H9 (cell line): ENCODE measurements at places on chromosomes 3 and 15. TPM values are rescaled to one million over a fixed set of nuclear protein-coding genes. Genes with fewer than 3 reads are reported as not detected.

Gene CRABP1
- 93.0 and 93.1 TPM in 2 replicates for total RNA-seq

Gene NRROS
- 2.8 and 4.0 TPM in 2 replicates for total RNA-seq

- H3K27ac ChIP-seq: no peak overlapping the region
- H3K27me3 ChIP-seq: no peaks in the 10 kb centered on the region
- DNase-seq: no peak
- no peaks in the 10 kb centered on the region for H3K4me1 ChIP-seq
- H3K4me3 ChIP-seq: no peak overlapping the region; the same call in 2 of the 3 replicates
- H3K36me3 ChIP-seq: peaks cover 4% of the 10 kb centered on the region; the same call in 1 of the 2 replicates
These were observed 35.2 kb downstream of the ATR start for GRCh38 chr3:142543307-142543706.

GRCh38 chr3:108127301-108127988 lies 36.6 kb upstream of the CD47 start:
- DNase-seq: no peak
- H3K36me3 ChIP-seq: no peaks in the 10 kb centered on the region; the same call in 2 of the 3 replicates
- no peak overlapping the region for H3K4me3 ChIP-seq
- no peaks in the 10 kb centered on the region for H3K27me3 ChIP-seq

- no peaks in the 10 kb centered on the region for H3K27me3 ChIP-seq
- H3K4me3 ChIP-seq: no peak overlapping the region
- H3K4me1 ChIP-seq: peaks cover 7% of the 10 kb centered on the region; the same call in 1 of the 2 replicates
- no peak for DNase-seq
- H3K27ac ChIP-seq: no peak overlapping the region
- H3K36me3 ChIP-seq: peaks cover 3% of the 10 kb centered on the region; the same call in 1 of the 3 replicates
These were observed 155.2 kb upstream of the UBE2E1 start for GRCh38 chr3:23650371-23651140.

DNA sequence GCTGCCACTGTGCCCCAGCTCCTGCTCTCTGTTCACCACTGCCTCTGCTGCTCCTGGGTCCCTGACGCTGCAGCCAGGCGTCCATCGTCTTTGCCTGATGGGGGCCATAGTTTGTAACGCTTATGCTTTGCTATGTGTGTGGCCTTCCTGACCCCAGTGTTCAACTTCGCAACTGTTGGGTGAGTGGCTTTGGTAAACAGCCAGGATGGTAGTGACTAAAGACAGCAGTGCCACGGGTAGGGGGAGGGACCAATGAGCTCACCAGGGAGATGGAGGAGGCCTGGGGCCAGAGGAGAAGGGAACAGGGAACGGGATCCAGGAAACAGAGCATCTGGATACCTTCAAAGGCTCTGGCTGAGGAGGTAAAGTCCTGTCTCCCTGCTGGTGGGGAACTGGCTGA lies 75.9 kb upstream of the ALDH1L1 start:
- H3K36me3 ChIP-seq: no peaks in the 10 kb centered on the region
- no peak overlapping the region for H3K4me3 ChIP-seq
- no peak overlapping the region for H3K27ac ChIP-seq
- no peaks in the 10 kb centered on the region for H3K27me3 ChIP-seq

DNA sequence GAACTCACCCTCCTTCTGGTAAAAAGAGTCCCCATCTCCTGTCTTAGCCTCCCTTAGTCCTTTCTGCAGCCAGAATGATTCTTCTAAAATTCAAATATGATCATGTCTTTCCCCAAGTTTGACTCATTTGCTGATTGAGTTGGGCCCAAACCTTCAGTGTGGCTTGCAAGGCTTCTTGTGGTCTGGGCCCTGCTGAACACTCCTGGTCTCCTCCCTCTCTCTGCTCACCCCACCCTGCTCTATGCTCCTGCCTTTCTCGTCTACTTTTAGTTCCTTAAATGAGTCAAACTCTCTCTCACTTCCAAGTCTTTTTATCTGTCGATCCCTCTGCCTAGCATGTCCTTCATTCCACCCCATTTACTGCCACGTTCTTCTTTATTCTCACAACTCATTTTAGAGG lies 72.6 kb downstream of the CCR1 start:
- H3K27ac ChIP-seq: no peak overlapping the region
- no peaks in the 10 kb centered on the region for H3K27me3 ChIP-seq
- no peak for DNase-seq
- H3K36me3 ChIP-seq: no peaks in the 10 kb centered on the region
- H3K4me1 ChIP-seq: no peaks in the 10 kb centered on the region

- no peak overlapping the region for H3K4me3 ChIP-seq
- peaks cover 4% of the 10 kb centered on the region; the same call in 1 of the 2 replicates for H3K4me1 ChIP-seq
- no peaks in the 10 kb centered on the region for H3K27me3 ChIP-seq
- no peak for DNase-seq
- H3K36me3 ChIP-seq: no peaks in the 10 kb centered on the region
- no peak overlapping the region for H3K27ac ChIP-seq
These were observed 125.6 kb downstream of the SRGAP3 start for GRCh38 chr3:9123840-9124239.

DNA sequence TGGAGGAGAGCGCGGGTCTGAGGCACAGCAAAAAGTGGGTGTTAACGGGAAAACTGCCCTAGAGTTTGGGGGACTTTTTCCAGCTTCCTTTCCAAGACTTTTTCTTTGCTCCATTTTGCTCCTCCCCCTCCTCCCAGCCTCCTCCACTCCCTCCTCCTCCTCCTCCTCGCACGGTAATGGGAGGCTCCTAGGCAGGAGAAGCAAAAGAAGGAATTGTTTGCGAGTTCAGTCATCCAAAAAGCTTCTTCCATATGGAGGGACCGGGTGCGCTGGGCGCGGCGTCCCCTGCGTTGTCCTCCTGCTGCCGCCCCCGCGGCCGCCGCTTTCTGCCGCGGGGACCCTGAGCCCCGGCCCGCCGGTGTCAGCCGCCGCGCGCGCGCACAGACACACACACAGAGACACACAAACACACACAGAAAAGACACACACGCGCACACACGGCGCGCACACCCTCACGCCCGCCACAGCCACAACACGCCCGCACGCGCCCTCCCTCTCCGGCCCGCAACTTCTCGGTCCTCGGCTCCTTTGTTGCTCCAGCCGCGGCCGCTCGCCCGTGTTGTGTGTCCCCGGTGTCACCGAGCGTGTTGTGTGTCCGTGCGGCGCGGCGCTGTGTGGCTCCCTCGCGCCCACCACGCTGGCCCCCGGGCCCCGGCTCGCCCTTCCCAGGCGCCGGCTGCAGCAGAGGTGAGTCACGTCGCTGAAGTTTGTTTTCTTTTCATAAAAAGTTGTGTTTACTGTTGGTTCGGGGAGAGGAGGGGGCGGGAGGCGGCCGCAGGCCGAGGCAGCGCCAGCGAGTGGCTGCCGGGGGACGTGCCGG lies at the start of gene BOC:
BOC (plus strand) TSS at position 228 of the 820 bp plus-strand sequence. CDS start 38,246 bp downstream, outside the sequence.
- H3K4me3 ChIP-seq: peak within 1 kb of the TSS; percentile 84
- DNase-seq: peak; percentile 57
- peaks cover 15% of the 10 kb centered on the region; the same call in 1 of the 2 replicates for H3K27me3 ChIP-seq
- H3K27ac ChIP-seq: no peak within 1 kb of the TSS

DNA sequence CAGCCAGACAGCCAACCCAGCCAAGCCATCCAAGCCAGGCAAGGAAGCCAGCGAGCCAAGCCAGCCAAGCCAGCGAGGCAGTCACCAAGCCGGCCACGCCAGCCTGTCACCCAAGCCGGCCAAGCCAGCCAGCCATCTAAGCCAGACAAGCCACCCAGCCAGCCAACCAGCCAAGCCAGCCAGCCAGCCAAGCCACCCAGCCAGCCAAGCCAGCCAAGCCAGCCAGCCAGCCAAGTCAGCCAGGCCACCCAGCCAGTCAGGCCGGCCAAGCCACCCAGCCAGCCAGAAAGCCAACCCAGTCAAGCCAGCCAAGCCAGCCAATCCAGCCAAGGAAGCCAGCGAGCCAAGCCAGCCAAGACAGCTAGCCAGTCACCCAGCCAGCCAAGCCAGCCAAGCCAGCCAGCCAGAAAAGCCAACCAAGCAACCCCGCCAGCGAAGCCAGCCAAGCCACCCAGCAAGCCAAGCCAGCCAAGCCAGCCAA lies 201.2 kb downstream of the GOLGA6L6 start:
- H3K27me3 ChIP-seq: no peaks in the 10 kb centered on the region
- no peaks in the 10 kb centered on the region for H3K4me1 ChIP-seq
- no peak overlapping the region for H3K4me3 ChIP-seq
- no peak overlapping the region for H3K27ac ChIP-seq
- peaks cover 8% of the 10 kb centered on the region for H3K36me3 ChIP-seq
- peak; percentile 74 for DNase-seq

DNA sequence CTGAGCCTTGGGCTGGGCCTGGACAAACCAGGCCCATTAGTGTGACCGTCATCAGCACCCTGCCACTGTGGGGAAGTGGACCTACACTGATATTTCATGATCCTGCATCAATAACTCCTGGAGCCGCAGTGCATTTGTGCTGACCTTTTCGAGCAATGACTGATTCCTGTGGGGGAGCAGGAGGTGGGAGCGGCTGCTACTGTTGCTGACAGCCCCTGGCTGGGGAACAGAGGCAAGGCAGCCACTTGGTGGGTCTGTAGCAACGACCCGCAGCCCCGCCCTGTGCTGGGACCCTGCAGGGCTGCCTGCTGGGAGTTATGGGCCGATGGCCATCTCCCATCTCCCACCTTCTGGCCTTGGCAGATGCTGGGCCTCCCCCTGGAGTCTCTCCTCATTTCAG lies 42.1 kb downstream of the CCDC33 start:
- H3K4me3 ChIP-seq: no peak overlapping the region
- H3K27me3 ChIP-seq: no peaks in the 10 kb centered on the region
- H3K27ac ChIP-seq: no peak overlapping the region
- DNase-seq: no peak
- no peaks in the 10 kb centered on the region for H3K4me1 ChIP-seq

DNA sequence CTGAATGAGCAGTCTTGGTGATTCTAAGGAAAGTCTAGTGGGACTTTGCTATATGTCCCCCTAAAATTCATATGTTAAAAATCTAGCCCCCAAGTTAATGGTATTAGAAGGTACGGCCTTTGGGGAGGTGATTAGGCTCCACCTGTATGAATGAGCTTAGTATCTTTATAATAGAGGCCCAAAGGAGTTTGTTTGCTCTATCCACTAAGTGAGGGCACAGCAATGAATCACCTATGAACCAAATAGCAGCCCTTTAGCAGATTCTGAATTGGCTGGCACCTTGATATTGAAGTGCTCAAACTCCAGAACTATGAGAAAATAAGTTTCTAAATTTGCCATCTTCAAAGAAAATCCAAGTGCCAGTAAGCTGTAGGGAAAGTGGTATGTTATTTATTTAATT lies 187.9 kb downstream of the SUCNR1 start:
- H3K4me3 ChIP-seq: no peak overlapping the region
